Activated CD4-positive, alpha-beta T cell treated with anti-CD3 and anti-CD28 coated beads, Interleukin-2, amount 50 U/mL, for 4 hours (primary cell): ENCODE measurements at places on chromosomes 5 and 9.

GRCh38 chr5:82312373-82312856 is 34.3 kb upstream of the RPS23 start:
- DNase-seq = peak; percentile 16

GRCh38 chr9:35518981-35519679 is 29.2 kb downstream of the RUSC2 start:
- DNase-seq = no peak

DNA sequence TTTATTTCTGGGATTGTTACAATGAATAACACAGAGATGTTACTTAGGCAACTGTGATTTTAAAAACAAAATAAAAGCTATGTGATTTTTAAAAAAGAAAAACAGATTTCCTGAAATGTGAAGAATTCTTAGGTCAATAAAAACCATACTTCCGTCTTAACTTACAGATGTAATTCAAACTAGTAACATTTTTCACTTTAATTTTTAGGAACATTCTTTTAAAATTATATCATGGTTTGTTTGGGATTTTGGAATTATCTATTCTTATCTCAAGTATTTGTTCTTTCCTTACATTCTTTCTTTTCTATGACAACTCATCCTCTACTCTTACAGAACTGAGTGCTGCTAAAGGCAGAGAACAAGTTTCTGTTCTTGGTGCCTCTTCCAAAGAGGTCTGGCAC is 159.5 kb downstream of the RAPGEF6 start:
- DNase-seq = no peak

GRCh38 chr5:107398703-107399102 is 272.0 kb downstream of the EFNA5 start:
- no peak for DNase-seq

GRCh38 chr9:114155995-114156656 is 789 bp downstream of the COL27A1 start:
- peak; percentile 12 for DNase-seq

DNA sequence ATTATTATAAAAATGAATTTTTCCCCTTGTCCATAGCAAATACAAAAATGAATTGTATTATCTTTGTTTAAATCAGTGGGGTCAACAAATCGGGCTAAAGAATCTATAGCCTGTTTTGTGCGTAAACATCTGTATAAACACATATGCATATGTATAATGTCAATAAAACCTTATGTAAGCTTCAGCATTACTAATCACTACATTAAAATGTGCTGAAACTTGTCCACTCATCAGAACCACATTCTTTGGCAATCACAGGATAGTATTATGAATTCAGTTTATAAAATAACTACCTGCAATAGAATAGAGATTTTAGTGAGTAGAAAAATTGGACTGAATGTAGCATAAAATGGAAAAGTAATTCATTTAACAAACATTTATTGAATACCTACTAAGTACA is 30.6 kb downstream of the RGMB start:
- no peak for DNase-seq

DNA sequence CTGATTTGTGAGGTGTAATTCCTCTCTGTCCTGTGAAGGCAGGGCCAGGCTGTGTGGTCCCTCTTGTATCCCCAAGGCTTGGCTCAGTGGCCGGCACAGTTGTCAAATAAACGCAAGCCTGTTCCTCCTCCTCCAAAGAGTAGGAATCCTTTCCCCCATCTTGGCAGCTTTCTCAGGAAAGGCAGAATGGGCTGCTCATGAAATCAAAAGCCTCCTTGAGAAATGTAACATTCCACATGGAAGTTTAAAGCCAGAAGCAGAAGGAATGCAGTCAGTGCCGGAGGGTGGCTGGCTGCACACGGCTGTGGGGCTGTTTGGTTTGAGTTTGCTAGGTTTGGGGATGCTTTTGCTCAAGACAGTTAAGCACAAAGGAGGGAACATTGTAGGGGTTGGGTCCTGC is 34.5 kb upstream of the MED10 start:
- DNase-seq = no peak

DNA sequence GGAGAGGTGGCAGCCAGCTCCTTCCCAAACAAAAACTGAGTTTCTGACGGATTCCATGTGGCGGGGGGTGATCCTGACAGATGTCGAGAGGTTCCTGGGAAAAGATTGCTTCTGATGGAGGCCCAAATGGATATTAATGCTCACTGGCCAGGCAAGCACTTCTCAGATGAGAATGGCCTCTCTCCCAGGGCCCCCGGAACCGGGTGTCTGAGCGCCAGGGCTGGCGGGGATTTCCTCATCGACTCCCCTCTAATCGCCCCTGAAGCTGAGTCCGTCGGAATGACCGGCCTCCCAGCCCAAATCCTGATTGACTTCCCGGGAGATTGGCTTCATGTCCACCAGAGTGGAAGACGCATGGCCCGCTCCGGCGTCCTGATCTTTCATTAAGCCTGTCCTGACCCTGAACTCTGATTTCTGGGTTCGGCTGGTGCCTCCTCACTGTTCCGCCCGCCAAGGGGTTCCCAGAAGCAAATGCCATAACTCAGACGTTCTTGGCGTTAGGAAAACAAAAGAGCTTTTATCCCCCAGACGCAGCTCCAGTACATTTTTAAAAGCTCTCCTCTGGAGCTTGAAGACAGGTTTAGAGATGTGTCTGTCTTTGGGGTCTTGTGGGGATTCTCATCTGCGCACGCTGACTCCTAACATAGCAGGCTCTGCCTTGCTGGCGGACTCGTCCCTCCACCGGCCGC is 17.6 kb downstream of the FIBCD1 start:
- DNase-seq = no peak

GRCh38 chr5:5454391-5454790 is 31.9 kb downstream of the ICE1 start:
- no peak for DNase-seq

GRCh38 chr5:117242028-117242427 is 667.4 kb upstream of the SEMA6A start:
- DNase-seq = no peak

- no peak for DNase-seq
Measured at GRCh38 chr9:124102363-124102762, 90.8 kb downstream of the LHX2 start.

DNA sequence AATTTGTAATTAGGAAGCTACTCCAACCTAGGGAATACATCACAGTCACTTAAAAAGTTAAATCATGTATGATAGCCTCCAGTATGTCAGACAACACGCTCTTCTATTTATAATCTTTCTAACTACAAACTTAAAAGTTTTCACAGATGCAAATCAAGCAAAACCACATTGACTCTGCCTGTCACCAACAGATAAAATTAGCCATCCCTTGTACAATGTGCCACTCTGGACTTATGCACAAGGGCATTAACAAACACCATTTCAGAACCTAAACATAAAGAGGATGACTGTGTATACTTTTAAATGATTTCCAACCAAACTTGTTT is 14.7 kb downstream of the ERP44 start:
- DNase-seq = no peak

DNA sequence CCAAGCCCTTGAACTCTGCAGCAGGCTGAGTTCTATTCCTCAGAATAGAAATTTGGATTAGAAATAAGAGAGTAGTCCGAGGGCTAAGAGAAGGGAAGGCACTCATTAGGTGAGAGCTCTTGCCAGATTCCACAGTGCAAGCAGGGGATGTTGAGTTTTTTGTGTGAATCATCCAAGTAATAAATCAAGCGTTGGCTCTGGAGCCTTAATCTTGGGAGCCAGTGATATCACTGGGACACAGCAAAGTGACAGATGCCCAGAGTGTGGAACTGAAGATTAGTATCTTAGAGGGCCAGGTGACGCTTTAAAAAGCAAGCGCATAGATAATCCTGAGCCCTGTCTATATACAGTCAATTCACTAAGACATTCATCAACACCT is 60.3 kb downstream of the FOXD1 start:
- DNase-seq = no peak

GRCh38 chr5:125700380-125700861 is 722.8 kb upstream of the GRAMD2B start:
- no peak for DNase-seq

DNA sequence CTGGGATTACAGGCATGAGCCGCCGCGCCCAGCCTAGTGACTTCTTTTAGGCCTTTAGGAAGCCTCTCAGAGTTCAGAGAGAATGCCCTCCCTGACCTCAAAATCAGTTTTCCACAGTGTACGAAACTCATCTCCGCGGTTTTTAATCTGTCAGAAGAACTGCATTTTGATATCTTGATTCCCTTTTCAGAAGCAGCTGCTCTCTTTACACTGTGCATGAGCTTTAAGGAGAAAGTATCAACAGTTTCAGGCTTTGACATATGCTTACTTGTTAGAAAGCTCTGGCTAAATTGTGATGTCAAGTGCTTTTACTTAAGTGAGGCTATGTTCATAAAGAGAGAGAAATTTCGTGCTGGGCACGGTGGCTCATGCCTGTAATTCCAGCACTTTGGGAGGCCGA is 74.6 kb downstream of the USP20 start:
- DNase-seq = no peak

GRCh38 chr5:116440457-116441001 is 134.1 kb downstream of the SEMA6A start:
- DNase-seq = no peak

DNA sequence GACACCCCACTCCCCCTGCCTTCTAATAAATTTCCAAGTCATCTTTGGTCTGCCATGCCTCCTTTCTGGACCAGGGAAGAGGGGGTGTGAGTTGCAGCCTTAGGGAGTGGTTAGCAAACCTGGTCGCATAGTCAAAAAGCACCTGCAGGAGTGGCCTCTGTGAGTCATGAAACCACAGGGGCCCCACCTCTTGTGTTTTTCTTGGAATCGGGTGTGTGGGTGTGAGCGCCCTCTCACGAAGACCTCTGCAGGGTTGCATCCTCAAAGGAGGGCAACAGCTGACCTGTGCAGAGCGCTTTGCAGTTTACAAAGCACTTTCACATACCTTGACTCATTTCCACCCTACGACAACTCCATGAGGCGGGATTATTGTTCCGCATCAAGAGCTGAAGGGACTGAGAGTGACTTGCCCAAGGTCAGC is 36.8 kb upstream of the TEX48 start:
- DNase-seq = peak; percentile 83

GRCh38 chr9:81634915-81635516 is 54.3 kb downstream of the TLE1 start:
- no peak for DNase-seq

GRCh38 chr9:136754626-136755301 is 3.3 kb downstream of the LCN8 start:
- DNase-seq = no peak

DNA sequence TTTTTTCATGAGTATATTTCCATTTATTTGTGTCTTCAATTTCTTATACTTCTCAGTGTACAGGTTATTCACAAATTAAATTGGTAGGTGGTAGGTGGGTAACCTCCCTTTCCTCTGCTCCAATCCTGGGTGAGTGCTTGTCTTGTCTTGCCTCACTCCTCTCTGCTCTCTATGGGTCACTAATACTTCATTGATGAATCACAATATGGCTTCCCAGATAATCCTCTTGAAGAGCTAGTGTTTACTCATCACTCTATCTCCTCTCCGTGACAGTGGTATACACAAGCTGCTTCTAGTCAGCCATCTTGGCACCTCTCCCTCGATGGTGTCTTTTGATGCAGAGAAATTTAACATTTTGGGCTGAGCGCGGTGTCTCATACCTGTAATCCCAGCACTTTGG is 331.8 kb upstream of the NMUR2 start:
- no peak for DNase-seq

- DNase-seq = no peak
Measured at GRCh38 chr5:101160002-101160401, 256.9 kb upstream of the ST8SIA4 start.

DNA sequence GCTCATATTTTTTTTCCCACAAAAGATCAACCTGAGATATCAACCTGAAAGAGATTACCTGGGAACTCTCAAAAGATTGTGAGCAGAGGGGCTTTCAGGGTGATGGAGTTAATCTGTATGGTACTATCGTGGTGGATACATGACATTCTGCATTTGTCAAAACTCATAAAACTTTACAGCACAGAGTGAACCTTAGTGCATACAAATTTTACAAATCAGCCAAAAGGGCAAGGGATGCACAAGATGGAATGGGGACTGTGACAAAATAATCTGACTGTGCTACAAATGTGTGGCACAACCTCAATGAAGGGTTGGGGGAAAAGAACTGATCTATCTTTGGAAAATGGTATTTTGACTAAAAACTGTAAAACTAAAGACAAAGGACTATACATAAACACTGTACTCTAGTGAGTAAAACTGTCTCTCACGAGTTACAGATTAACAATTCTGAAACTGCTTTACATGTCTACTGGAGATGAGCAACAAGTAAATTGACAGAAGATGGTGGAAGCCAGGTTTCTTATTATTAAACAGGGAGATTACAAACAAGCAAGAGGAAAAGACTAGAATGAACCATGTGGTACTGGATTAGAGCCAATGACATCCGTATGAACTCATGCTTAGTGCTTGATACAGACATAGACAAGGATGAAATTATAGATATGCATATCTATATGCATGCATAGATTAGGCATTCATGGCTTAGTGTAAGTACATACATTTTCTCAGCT is 24.8 kb upstream of the RLN1 start:
- no peak for DNase-seq

DNA sequence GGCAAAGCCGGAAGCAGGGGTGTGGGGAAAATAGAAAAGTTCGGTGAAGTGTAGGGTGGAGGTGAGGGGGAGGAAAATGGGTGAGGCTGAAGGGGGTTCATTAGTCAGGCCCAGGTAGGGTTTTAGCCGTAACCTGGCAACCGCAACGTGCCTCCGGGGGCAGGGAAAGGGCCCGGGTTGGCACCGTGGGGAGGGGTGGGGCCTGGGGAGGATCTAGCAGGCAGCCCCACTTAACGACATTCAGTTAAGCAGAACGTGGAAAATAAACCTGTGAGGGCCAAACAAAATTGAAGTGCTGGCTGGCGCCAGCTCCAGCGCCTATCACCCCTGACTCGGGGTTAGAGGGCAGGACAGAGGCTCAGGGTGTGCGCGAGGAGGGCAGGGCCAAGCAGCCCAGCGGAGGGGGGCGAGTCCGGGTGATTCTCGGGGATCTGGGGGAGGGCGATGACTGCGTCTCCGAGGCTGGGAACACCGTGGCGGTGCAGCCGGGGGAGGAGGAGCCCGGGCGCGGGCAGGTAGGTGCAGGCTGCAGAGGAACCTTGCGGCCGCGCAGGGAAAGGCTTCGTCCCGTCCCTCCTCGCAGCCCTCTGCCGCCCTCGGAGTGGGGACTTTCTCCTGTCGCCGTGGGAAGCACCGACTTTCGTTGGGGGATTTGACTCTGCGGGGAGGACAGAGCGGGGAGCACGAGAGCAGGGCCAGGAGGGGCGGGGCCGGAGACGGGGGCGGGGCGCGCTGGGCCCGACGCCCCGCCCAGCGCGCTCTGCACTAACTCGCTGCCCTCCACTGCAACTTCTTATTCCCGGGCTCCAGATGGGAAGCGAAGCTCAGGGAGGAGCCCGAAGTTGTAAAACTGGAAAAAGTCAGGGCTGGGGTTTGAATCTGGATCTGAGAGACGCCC is 5.1 kb downstream of the RGS14 start:
- peak; percentile 57 for DNase-seq

GRCh38 chr9:29769019-29769418 is 2195.7 kb upstream of the C9orf72 start:
- DNase-seq = no peak

GRCh38 chr9:16120727-16121126 is 567.9 kb downstream of the CCDC171 start:
- DNase-seq = no peak

- no peak for DNase-seq
Measured at GRCh38 chr9:134445000-134445399, 118.7 kb downstream of the RXRA start.
